NCI-H82 (cell line): ENCODE measurements at places on chromosomes 12 and 14.
A peak's percentile ranks its signal among the peaks of the same experiment; 100 is the strongest.

- DNase-seq = no peak
Measured at GRCh38 chr12:123445388-123446332, 9.2 kb upstream of the RILPL2 start.

DNA sequence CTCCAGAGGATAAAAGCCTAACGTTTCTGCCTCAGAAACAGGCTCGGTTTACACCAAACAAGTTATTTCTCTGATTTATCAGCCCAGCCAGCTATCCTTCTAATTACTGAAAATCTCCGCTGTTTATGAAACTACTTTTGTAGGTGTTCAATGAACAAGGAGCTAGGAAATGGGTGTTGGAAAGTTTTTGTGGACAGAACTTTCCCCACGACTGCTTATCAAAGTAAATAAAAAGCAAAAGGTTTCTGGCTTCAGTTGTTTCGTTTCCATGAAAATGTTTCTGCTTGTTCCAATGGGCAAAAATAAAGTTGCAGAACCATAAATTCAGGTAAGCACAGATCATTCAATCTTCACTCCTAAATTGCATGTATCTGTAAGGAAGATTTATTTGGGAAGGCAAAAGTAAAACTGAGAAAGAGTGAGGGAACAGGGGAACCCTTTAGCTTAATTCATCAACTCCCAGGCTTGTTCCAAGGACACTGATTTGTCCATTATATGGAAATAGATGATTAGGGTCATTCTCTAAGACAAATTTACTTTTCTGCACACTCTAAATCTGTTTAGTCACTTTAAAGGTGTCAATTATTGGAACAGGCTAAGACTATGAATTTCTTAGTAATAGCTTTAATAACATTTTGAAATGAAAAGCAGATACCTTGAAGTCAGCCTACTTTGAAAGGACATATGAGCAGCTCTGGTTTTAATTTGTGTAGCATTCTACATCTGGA, 175.9 kb upstream of the CDKN3 start:
- no peak for DNase-seq

DNA sequence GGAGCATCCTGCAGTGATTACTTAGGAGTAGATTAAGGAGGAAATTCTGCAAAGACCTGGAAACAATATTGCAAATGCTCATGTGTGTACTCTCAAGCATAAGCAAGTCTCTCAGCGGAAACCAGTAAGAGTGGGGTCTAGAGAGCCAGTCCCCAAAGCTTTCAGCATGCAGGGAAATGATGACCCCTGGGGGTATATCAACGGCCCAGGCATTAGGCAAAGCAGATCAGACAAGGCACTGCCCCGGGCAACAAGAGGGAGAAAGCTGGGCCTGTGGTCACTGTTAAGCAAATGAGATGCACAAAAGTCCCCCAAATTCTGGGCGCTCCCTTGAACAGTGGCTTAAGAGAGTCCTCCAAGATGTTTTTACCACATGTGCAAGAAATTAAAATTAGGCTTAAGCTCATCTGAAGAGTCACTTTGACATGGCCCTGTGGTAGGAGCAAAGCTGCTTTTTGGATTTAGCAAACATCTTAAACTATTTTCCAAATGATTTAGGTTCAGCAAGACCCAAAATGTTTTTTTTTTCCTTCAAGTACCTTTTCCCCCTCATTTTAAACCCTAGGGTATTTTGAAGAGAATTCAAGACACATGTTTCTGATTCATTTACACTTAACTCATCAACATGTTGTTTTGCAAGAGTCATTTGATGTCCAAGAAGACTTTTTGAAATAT, 457.1 kb upstream of the TBX3 start:
- peak; percentile 46 for DNase-seq

- no peak for DNase-seq
Measured at GRCh38 chr12:30845676-30846075, 80.9 kb upstream of the TSPAN11 start.

GRCh38 chr14:39977198-39977597, 545.0 kb upstream of the FBXO33 start:
- no peak for DNase-seq

GRCh38 chr12:84315926-84316325, 596.7 kb downstream of the SLC6A15 start:
- DNase-seq = no peak

GRCh38 chr14:30020271-30020670, 92.6 kb upstream of the PRKD1 start:
- no peak for DNase-seq

DNA sequence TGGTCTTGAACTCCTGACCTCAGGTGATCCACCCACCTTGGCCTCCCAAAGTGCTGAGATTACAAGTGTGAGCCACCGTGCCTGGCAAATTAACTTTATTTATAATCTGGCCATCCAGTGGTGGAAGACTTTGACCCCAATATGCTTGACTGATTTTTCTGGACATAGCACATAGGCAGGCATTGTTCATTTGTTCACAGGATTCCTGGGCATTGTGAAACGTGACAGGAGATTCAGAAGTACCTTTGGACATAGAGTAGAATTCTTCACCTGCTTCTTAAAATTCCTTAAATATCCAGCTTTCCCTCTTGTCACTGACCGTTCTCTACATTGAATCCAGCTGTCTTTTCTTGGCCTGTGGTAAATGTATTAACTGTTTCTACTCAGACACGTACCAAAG, 103.1 kb downstream of the SCN8A start:
- no peak for DNase-seq

- peak; percentile 55 for DNase-seq
Measured at GRCh38 chr14:103126873-103127304, 3.6 kb downstream of the TNFAIP2 start.

GRCh38 chr12:62694632-62695031, 228.0 kb downstream of the MON2 start:
- no peak for DNase-seq

GRCh38 chr14:33786091-33786825, 164.6 kb downstream of the EGLN3 start:
- DNase-seq = peak; percentile 74

DNA sequence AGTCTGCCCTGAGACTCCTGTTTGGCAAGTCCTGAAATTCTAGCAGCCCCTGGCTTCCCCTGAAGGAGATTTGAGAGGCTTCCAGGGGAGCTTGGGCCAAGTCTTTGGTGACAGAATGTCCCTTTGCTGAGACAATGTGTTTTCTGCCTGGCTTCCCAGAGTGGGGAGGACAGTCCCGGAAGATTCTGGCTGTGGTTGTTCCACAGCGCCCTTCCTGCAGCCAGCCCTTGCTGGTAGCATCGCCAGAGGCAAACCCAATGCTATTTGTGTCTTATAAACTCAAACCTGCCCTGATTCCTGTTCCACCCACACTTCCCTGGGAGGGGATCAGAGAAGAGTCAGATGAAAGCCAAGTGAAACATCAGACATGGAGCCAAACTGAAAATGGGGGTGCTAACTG, 56.4 kb upstream of the OAS1 start:
- no peak for DNase-seq

DNA sequence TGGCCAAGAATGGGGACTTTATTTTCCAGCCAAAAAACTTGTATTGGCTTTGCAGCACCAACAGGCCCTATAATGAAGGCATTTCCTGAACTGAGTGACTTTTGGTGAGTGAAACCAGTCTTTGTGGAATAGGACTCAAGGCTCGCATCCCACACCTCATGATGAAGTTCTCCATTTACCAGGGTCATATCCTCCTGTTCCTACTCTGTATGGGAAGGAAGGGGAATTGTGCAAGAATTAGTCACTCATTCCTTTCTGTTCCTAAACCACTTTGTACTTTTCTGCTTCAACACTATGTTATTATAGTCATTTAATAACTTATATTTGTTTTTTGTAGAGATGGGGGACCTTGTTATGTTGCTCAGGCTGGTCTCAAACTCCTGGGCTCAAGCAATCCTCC, 2.3 kb upstream of the SPATS2 start:
- no peak for DNase-seq

- no peak for DNase-seq
Measured at GRCh38 chr14:70029296-70030132, 150.3 kb downstream of the SMOC1 start.

GRCh38 chr12:131673888-131674257, 37.0 kb upstream of the SFSWAP start:
- no peak for DNase-seq

GRCh38 chr14:101962503-101962874, 1.9 kb upstream of the DYNC1H1 start:
- peak; percentile 94 for DNase-seq

DNA sequence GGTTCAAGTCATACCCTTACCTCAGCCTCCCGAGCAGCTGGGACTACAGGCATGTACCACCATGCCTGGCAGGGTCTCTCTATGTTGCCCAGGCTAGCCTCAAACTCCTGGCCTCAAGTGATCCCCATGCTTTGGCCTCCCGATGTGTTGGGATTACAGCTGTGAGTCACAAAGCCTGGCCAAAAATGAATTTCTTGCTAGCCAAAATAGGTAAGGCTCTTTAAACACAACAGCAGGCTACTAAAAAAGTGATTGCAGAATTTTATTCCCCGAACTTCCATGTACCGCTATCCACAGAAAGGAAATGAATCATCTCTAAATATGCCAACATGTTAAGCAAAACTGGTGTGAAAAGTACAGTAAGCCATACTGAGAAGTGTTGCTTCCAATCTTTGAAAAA, 50.6 kb downstream of the WDHD1 start:
- DNase-seq = no peak

GRCh38 chr14:34229140-34229539, 232.9 kb downstream of the SPTSSA start:
- no peak for DNase-seq

DNA sequence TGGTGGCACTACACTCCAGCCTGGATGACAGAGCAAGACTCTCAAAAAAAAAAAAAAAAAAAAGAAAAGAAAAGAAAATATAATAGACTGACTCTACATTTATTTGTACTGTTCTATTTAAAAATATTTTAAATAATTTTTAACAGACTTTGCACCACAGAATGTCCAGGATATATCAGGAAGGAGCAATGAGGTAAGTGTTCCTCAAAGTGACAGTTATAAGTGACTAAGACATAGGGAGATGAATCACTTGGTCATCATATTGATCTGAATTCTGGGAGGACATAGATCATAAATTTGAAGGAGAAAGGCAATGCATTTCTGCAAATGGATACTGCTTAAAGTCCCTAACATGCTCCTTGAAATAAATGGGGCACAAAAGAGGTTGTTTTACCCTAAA, 221.5 kb downstream of the KCNC2 start:
- no peak for DNase-seq

GRCh38 chr14:57574617-57575288, 81.1 kb upstream of the CCDC198 start:
- peak; percentile 70 for DNase-seq
